ENCODE measurements at places on chromosomes 11 and 22. TPM values are rescaled to one million over a fixed set of nuclear protein-coding genes. Genes with fewer than 3 reads are reported as not detected.

DNA sequence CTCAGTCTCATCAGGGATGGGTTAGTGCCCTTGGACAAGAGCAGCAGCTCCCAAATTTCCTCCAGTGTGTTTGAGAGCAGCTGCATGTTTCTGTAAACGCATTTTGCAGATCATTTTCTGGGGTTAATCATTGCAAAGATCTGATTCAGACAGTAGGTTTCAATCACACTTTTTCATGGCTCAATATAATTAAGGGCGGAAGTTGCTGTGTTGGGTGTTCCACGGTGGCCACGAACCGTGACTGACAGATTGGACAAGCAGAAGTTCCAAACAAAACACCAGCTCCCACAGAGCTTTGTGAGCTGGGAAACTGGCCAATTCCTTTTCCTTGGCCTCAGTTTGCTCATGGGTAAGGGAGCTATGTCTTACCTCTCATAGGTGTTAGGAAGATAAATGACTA, 8.4 kb upstream of the RASSF10 start:
- DNase-seq, result no peak

DNA sequence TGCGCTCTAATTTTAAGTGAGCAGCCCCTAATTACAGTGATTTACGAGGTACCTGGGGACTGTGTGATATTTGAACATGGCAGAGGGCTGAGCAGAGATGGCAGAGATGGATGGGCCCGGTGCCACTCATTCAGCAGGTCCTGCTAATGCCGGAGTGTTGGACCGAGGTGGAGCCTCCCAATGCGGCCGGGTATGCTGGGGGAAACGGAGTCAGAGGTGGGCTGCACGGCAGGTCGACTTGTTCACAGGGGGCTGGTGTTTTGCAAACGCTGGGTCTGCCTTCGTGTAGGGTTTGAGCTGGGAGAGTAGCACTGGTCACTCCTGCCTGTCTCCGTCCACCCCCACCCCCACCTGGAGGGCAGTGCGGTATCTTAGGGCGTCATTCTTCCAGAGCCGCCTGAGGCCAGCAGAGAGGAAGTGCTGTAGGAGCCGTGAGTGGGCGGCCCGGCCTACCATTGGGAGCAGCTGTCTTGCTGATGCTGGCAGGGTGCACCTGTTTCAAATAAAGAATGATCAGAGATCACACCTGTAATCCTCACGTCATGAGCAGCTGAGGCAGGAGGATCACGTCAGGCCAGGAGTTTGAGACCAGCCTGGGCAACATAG, 122.6 kb downstream of the IGLL1 start:
- no peak for DNase-seq

DNA sequence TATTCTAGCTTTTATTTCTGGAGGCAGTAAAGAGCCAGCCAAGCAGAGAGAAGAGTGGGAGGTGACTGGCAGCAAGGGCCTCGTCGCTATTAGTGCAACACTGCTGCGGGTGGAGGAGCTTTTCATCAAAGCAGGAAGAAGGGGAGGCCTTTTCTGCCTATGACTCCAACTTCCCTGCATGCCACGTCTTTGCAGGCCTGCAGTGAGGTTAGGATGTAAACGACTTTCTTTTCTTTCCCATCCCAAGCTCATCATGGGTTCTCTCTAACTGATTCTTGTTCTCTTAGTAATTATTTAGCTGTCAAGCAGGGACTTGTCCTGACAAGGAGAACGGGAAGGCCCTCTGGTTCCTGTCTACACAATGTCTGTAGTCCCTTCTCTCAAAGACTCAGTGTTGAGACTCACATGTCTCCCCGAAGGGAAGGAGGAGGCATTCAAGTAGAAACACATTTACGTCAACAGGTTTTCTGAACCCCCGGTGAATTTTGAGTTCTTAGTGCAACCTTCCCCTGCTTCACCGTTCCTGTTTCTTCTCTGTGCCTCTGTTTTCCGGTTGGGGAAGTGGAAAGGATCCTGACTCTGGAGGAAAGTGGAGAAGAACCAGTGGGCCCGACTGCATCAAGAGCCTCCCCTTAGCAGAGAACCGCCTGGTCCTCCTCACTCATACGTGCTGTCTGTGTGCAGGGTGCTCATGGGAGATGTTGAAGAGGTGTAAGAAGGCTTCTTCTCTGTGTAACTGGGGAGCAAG, 56.9 kb downstream of the PACS1 start:
- DNase-seq, result no peak

DNA sequence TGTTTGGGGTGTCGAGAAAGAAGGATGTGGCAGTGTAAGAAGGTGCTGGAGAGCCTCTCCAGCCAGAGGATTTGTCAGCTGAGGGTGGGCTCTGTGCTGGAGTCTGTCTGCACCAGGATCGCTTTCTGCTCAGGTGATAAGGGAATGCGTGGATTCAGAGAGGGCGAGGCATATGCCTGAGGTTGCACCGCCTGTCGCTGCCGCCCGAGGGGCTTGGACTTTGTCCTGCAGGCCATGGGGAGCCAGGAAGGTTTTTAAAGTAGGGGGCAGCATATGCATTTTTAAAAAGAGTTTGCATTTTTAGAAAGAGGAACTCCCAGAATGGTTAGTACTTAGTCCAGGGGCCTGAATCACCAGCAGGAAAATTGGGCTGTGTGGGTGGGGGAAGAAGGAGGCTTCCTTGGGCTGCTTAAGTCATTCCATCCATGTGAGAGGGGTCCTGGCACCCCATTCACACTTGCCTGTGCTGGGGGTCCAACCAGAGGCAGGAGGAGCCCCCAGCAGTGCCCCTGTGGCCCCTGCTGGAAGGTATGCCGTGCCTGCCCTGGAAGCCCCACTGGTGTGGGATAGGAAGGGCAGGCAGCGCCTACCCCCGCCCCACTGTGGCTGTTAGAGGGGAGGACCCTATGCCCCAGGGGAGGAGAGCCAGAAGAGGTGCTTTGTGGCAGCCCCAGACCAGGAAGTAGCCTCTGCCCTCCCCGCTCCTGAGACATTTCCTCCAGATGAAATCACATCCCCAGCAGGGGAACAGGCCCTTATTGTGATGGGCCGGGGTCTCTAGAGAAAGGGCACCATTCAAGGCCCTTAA, 35.8 kb upstream of the MYRF start:
- DNase-seq, result no peak

The GSTT2B gene
- 6.5 TPM for total RNA-seq
